ENCODE measurements at places on chromosomes 4 and X. TPM values are rescaled to one million over a fixed set of nuclear protein-coding genes. Genes with fewer than 3 reads are reported as not detected.

Gene SRD5A3
- 9.0 TPM for total RNA-seq

DNA sequence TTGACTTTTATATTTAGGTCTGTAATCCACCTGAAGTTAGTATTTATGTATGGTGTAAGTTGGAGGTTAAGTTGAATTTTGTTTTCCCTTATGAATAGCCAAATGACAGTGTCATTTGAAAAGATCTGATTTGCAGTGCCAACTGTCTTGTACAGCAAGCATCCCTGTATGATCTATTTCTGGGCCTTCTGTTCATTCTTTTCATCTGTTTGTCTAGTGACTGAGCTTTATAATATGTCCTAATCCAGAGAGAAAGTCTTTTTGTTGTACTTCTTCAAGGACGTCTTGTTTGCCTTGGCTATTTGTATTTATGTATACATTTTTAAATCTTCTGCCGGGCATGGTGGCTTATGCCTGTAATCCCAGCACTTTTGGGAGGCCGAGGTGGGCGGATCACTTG lies 39.6 kb downstream of the CDKL5 start:
- no peak for DNase-seq

- DNase-seq: no peak
These were observed 882.6 kb downstream of the TRIML1 start for GRCh38 chr4:189021831-189022230.

DNA sequence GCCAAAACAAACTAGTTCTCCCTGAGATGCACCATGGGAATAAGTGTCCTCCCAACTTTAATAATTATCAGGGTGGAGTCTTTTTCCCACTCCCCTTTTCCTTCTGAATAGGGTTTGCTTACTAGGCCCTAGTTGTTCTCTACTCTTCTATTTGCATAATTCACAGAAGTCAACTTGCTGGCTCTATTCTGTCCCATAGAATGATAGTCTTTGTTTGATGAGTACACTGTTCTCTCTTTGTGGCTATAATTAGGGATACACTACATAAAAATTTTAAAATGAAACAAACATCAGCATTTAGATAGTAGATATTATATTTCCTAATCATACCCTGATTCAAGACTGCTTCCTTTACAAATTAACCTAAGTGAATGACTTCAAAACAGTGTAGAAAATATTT lies 10.3 kb downstream of the PDHA2 start:
- no peak for DNase-seq

Measured in frontal cortex (tissue), 4 donors.